ENCODE measurements at places on chromosomes 7 and 10.

- no peak for DNase-seq
Measured at GRCh38 chr10:31754803-31755624, 173.6 kb downstream of the ARHGAP12 start.

GRCh38 chr7:88761779-88762178 lies 2.3 kb downstream of the ZNF804B start:
- DNase-seq, result no peak

DNA sequence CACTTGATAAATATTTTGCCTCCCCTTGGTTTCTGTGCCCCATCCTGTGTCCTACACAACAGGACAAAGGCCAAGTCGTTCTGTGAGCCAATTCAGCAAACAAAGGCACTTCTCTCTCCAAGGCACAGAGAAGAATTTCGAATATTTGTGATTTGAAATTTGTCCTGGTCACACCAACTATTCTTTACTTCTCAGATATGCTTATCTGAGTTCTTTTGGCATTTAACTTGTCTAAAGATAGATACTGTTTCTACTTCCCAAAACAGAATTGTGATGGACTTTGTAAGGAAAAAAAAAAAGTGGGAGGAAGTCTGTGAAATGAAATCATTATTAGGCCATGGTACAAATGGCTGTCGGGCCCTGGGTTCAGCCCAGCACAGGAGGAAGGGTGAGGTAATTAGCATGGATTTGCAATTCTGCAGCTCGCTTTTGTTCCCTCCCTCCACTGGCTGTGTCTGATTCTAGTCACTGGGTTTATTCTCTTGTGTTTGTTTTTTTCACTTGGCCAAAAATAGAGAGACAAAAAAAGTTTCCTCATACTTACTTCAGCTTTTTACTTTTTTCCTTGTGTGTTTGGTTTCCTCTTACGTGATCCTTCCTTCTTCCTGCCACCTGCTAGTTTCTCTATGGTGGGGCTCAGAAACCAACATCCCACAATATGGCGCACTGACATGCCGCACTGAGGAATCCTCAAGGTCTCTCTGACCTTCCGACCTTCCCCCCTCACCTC lies 108.2 kb upstream of the MKLN1 start:
- no peak for DNase-seq

- DNase-seq, result no peak
Measured at GRCh38 chr7:6621195-6622133, 6.1 kb downstream of the ZNF853 start.

- DNase-seq, result no peak
Measured at GRCh38 chr7:35699796-35700305, 4.9 kb upstream of the HERPUD2 start.

Data from activated T-cell treated with anti-CD3 and anti-CD28 coated beads for 1 hour (primary cell).